Activated CD4-positive, alpha-beta memory T cell treated with anti-CD3 and anti-CD28 coated beads for 36 hours (primary cell): ENCODE measurements at places on chromosomes 2 and 18.

GRCh38 chr2:228458364-228458763 is 276.9 kb upstream of the SPHKAP start:
- H3K4me1 ChIP-seq = no peaks in the 10 kb centered on the region
- no peak for DNase-seq
- no peak overlapping the region for H3K27ac ChIP-seq
- no peaks in the 10 kb centered on the region for H3K27me3 ChIP-seq

DNA sequence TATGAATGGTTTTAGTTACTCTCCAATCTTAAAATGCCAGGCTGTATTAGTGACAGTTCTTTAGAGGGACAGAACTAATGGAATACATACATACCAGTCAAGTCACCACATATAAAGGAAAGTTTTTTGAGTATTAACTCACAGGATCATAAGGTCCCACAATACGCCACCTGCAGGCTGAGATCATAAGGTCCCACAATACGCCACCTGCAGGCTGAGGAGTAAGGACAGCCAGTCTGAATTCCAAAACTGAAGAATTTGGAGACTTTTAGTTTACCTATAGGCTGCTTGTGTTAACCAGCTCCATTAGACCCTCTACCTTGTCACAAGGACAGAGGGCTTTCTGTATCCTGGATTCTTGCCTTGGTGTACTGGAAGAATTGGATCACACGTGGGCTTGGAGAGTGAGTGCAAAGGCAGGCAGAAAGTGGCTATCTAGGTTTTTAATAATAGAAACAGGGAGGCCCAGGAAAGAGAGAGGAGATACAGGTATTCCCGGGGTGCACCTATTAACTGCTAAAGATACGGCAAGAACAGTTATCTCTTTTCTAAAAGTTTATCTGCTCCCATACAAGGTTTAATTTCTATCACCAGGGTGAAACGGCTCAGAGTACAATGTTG is 234.9 kb upstream of the CYRIA start:
- H3K36me3 ChIP-seq = no peaks in the 10 kb centered on the region
- H3K4me1 ChIP-seq = no peaks in the 10 kb centered on the region
- no peak overlapping the region for H3K4me3 ChIP-seq

GRCh38 chr2:102737431-102737830 is 24.4 kb upstream of the TMEM182 start:
- H3K4me1 ChIP-seq = peaks cover 27% of the 10 kb centered on the region
- H3K27me3 ChIP-seq = no peaks in the 10 kb centered on the region
- H3K36me3 ChIP-seq = no peaks in the 10 kb centered on the region
- H3K4me3 ChIP-seq = peak overlapping the region; percentile 98

- peaks cover 3% of the 10 kb centered on the region for H3K27me3 ChIP-seq
- H3K36me3 ChIP-seq = no peaks in the 10 kb centered on the region
- DNase-seq = peak; percentile 70
- H3K4me1 ChIP-seq = no peaks in the 10 kb centered on the region
- H3K27ac ChIP-seq = no peak overlapping the region
Measured at GRCh38 chr2:231900486-231900942, 25.7 kb downstream of the NPPC start.

GRCh38 chr2:127096718-127097470 is 10.1 kb downstream of the BIN1 start:
- H3K27ac ChIP-seq = no peak overlapping the region
- DNase-seq = no peak
- H3K4me3 ChIP-seq = no peak overlapping the region
- no peaks in the 10 kb centered on the region for H3K36me3 ChIP-seq
- H3K4me1 ChIP-seq = no peaks in the 10 kb centered on the region

DNA sequence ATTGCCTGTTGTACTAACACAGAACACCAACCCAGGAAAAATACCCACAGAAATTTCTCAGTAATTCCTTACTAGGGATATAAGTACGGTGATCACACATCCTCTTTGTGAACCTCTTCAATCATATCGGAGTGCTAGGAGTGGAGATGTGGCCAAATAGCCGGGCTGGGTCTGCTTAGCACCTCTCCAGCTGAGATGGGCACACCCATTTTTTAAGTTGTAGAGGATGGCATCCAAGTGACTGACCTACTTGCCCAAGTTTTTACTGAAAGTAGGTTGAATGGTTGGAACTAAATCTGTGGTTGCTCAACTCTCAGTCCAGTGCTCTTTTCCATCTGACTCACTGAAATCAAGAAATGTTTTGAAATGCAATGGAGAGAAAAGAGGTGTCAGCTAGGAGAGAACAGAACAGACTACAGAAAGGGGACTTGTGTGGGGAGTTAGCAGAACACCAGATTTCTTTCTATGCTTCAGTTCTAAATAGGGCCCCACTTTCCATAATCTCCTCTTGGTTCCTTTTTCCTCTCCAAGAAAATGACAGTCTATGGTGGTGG is 68.7 kb upstream of the FSHR start:
- no peak overlapping the region for H3K4me3 ChIP-seq
- DNase-seq = no peak
- H3K27me3 ChIP-seq = no peaks in the 10 kb centered on the region
- no peak overlapping the region for H3K27ac ChIP-seq
- H3K36me3 ChIP-seq = no peaks in the 10 kb centered on the region
- no peaks in the 10 kb centered on the region for H3K4me1 ChIP-seq

DNA sequence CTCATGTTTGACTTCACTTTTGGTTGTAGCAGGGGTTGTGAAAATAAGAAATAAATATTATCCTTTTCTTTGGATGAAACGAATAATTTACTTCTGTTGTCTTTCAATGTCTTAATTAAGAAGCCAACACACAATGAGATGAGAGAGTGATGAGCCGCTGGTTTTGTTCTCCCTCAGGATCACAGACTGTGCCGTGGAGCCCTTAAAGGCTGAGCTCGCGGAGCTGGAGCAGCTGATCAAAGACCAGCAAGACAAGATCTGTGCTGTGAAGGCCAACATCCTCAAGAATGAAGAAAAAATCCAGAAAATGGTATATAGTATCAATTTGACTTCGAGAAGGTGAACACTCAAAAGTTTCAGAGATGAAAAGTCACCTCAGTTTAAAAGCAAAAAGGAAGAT is 28.1 kb upstream of the ASB1 start:
- no peaks in the 10 kb centered on the region for H3K36me3 ChIP-seq
- DNase-seq = no peak
- no peak overlapping the region for H3K4me3 ChIP-seq
- no peaks in the 10 kb centered on the region for H3K4me1 ChIP-seq

DNA sequence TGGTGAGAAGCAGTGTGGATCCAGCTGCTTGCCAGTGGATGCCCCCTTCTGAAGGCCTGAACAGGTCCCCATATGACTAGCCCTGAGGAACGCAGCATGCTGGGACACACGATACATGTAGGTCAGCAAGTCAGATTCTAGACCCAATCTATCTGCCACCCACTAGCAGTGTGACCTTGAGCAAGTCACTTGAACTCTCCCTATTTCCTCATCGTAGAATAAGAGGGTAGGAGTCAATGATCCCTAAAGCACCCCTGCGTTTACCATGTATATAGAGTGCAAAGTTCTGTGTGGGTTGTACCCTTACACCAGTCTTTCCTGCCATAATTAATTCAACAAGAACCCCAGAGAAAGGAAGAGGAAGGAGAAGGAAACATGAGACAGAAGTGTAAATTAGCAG is 123.7 kb downstream of the GALNT14 start:
- peaks cover 7% of the 10 kb centered on the region for H3K27me3 ChIP-seq
- no peaks in the 10 kb centered on the region for H3K4me1 ChIP-seq
- no peaks in the 10 kb centered on the region for H3K36me3 ChIP-seq
- no peak for DNase-seq
- H3K4me3 ChIP-seq = no peak overlapping the region

GRCh38 chr2:9179572-9180201 is 26.9 kb upstream of the ASAP2 start:
- DNase-seq = no peak
- H3K27ac ChIP-seq = no peak overlapping the region

GRCh38 chr18:36499938-36500337 is 202.4 kb downstream of the FHOD3 start:
- no peaks in the 10 kb centered on the region for H3K4me1 ChIP-seq
- H3K36me3 ChIP-seq = no peaks in the 10 kb centered on the region
- H3K4me3 ChIP-seq = no peak overlapping the region

- no peak for DNase-seq
- no peak overlapping the region for H3K27ac ChIP-seq
Measured at GRCh38 chr2:26011990-26012856, 21.7 kb upstream of the RAB10 start.

DNA sequence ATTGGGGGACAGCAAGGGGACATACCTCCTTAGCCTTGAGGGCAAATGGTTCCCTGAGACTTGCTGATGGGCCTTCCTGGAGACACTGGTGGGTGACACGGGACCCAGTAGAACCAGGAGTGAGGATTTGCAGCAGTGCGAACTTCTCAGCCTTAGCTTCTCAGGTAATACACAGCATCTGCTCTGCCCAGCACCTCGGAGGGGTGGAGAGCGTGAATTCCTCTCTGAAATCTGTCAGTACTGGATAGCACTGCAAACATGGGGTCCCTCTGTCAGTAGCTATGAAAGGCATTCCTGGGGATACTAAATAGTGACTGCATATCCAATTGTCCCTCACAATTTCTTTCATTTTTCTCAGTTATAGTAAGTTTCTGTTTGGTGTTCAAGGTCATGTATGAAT is 151.7 kb downstream of the GBX2 start:
- no peak for DNase-seq
- H3K4me3 ChIP-seq = no peak overlapping the region
- H3K27ac ChIP-seq = no peak overlapping the region

- H3K36me3 ChIP-seq = no peaks in the 10 kb centered on the region
- H3K27ac ChIP-seq = peak overlapping the region; percentile 50
- DNase-seq = no peak
- H3K4me1 ChIP-seq = peaks cover 65% of the 10 kb centered on the region
- no peaks in the 10 kb centered on the region for H3K27me3 ChIP-seq
- H3K4me3 ChIP-seq = peak overlapping the region; percentile 61
Measured at GRCh38 chr2:160474319-160474645, 19.3 kb downstream of the RBMS1 start.

DNA sequence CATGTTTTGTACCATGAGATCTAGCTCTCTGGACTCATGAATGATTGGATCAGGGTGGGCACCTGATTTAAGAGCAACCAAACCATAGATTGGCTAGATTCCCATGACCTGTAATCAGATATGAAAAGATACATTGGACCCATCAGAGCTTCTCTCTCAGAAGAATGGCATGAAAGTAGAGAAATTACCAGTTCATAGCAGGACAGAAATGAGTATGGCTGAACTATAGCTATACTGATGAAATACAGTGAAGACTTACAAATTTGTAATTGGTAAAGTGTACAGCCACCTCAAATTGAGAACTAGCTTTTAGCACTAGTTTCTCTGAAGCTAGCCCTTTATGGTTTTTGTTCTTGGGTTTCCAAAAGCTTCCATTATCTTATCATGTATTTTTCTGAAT is 19.0 kb upstream of the EML4 start:
- H3K27ac ChIP-seq = peak overlapping the region; percentile 48
- H3K27me3 ChIP-seq = no peaks in the 10 kb centered on the region
- H3K4me1 ChIP-seq = peaks cover 11% of the 10 kb centered on the region

- no peaks in the 10 kb centered on the region for H3K4me1 ChIP-seq
- no peak overlapping the region for H3K27ac ChIP-seq
- peaks cover 12% of the 10 kb centered on the region for H3K27me3 ChIP-seq
- H3K36me3 ChIP-seq = no peaks in the 10 kb centered on the region
- no peak for DNase-seq
Measured at GRCh38 chr2:170339322-170339721, 161.4 kb downstream of the MYO3B start.

- H3K4me3 ChIP-seq = no peak overlapping the region
- DNase-seq = no peak
- peaks cover 8% of the 10 kb centered on the region for H3K27me3 ChIP-seq
- no peak overlapping the region for H3K27ac ChIP-seq
- no peaks in the 10 kb centered on the region for H3K4me1 ChIP-seq
- no peaks in the 10 kb centered on the region for H3K36me3 ChIP-seq
Measured at GRCh38 chr2:234536178-234536965, 39.5 kb upstream of the ARL4C start.

DNA sequence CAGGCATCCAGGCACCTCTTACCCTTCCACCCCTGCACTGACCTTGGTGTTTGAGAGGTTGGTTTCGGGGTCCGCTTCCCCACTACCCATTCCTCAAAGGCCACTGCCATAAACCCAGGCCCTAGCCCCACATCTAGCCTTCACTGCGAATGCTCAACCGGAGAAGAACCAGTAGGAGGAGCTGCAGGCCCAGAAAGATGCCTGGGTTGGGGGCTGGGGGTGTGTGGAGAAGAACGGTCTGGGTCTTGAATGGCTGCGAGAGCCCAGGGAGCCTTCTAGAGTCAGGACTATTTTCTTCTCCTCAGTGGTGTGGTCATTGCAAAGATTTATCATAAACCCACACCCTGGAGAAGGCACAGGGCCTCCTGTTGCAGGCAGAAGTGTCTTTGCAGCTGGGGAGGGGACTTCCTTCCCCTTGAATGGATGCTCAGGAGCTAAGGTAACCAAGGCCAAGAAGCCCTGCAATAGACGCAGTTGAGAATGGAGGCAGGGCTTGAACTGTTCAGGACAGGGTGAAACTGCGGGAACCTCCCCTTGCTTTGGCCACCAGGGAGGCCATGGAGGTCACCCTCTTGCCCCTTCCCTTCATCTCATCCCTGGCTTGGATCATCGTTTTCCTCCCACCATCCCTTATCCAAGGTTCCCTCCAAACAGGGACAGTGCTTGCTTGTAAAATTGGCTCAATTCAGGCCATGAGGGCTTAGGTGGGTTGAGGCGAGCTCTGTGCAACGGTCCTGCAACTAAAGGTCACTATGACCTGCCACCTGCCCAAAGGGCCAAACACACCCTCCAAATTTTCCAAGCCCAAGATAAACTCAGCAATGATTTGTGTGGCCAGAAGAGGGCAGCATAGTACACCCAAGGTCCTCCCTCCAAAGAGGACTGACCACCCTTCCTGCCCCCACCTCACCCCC is 20.9 kb downstream of the THNSL2 start:
- DNase-seq = peak; percentile 23
- no peak overlapping the region for H3K27ac ChIP-seq
- H3K36me3 ChIP-seq = peaks cover 6% of the 10 kb centered on the region
- H3K27me3 ChIP-seq = peaks cover 22% of the 10 kb centered on the region
- no peak overlapping the region for H3K4me3 ChIP-seq

DNA sequence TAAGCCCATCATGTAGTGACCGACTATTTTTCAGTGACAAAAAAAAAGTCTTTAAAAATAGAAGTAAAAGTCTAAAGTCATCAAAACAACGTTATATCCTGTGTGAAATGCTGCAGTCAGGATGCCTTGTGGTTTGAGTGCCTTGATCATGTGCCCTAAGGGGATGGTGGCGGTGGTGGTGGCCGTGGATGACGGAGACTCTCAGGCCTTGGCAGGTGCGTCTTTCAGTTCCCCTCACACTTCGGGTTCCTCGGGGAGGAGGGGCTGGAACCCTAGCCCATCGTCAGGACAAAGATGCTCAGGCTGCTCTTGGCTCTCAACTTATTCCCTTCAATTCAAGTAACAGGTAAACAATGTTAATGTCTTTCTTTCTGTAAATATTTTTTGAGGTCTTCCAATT is at the start of gene CD28:
CD28 (plus strand) TSS at position 237 of the 400 bp plus-strand sequence; CDS start at position 295, 58 bp downstream.
- peak within 1 kb of the TSS; percentile 86 for H3K4me3 ChIP-seq
- H3K27ac ChIP-seq = peak within 1 kb of the TSS; percentile 99
- H3K36me3 ChIP-seq = peaks cover 61% of the 10 kb centered on the region

- peak; percentile 77 for DNase-seq
- H3K27me3 ChIP-seq = peaks cover 6% of the 10 kb centered on the region
- no peaks in the 10 kb centered on the region for H3K36me3 ChIP-seq
- H3K27ac ChIP-seq = no peak overlapping the region
Measured at GRCh38 chr2:27249891-27250651, 12.8 kb downstream of the SLC30A3 start.
